GM04503 (cell line): ENCODE measurements at places on chromosomes 5 and 9.

GRCh38 chr5:73376618-73377170 is 71.9 kb downstream of the FOXD1 start:
- no peak for DNase-seq

- no peak for DNase-seq
Measured at GRCh38 chr9:94656200-94656599, 16.9 kb upstream of the FBP1 start.

GRCh38 chr9:71636143-71636839 is 132.0 kb downstream of the CEMIP2 start:
- no peak for DNase-seq

GRCh38 chr9:35000535-35001284 is 11.2 kb downstream of the DNAJB5 start:
- DNase-seq: peak; percentile 59

DNA sequence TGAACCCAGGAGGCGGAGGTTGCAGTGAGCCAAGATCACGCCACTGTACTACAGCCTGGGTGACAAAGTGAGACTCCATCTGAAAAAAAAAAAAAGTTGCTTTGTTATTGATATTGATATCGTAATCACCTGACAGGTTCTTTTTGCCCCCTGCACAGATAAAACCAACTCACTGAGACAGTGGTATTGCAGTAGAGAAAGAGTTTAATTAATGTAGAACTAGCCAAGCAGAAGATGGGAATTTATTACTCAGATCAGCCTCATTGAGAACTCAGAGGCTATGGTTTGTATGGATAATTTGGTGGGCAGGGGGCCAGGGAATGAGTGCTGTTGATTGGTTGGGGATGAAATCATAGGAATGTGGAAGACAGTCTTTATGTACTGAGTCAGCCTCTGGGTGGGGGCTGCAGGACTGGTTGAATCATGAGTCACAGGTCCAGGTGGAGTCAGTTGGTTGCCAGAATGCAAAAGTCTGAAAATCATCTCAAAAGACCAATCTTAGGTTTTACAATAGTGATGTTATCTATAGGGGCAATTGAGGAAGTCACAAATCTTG is 35.8 kb upstream of the MEGF10 start:
- DNase-seq: no peak

DNA sequence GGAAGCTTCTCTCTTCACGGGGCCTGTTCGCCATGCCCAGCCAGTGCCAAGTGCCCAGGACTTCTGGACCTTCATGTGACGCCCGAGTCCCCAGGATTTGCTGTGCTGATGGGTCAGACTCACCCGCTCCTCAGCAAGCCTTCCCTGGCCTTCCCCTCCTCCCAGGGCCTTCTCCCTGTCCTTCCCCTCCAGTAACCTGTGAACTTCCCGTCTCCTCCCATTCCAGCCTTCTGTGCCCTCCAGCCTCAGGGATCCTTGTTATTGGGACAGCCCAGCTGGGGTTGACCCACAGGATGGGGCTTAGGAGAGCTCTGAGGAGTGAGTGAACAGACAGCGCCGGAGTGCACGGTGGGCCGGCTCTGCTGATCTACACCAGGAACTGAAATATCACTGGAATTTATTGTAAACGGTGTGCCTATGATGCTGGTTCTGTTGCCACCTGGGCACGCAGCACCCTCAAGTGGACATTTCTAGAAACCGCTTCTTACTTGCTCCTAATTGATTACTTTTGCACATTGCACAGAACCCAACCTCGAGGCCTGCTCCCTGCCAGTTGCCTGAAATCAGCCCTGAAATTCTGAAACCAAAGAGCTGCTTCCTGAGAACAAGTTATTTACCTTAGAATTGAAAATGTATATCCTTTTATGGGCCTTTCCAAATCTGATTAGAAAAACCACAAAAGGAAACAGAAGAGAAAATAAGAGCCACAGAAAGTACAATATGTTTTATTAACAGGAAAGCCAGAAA is 1.5 kb downstream of the SPAAR start:
- DNase-seq: no peak

GRCh38 chr9:99193466-99193821 is 28.3 kb downstream of the ALG2 start:
- no peak for DNase-seq

DNA sequence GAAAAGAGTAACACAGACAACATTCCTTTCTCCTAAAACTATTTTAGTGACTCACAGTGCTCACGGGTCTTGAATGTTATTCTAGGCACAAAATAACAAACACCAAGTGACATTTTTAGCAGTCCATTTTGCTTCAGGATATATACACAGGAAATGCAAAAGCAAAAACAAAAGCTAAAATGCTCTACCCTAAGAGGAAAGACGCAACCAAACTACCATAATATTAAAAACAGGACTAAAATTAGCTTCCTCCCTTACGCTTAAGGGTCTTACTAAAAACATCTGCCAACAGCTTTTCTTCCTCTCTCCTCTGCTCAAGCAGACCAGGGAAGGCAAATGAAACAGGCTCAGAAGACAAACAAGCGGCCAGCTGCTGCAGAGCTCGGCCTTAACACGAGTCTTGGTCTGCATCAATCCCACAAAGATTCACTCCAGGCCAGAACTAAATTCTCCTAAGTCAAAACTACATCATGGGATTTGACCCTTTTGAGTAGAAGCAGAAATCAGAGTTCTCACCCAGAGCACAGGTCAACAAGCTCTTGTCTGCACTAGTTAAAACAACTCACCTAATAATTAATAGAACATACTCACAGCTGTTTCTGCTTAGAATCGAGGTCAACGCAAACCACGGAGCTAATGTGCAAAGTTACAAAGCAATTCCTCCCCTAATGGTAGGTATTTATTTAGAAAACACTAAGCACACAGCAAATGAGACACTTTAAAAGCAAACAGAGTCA is 62.3 kb downstream of the RAPGEF1 start:
- peak; percentile 53 for DNase-seq

DNA sequence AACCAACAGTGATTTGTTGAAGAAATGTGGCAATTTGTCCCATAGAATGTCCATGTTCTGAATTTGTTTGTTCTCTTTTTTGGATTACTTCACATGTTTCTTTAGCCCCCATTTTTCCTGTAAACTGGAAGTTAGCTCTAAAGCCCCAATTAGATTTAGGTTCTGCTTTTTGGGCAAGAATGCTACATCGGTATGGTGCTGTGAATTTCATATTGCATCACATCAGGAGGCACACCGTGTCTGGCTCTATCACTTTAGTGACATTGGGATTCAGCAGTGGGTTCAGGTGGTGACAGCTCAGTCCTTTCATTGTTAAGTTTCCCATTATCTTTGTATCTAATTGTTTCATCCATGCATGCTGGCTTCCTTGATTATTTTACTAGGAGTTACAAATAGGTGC is 27.9 kb downstream of the ADGRV1 start:
- DNase-seq: no peak

DNA sequence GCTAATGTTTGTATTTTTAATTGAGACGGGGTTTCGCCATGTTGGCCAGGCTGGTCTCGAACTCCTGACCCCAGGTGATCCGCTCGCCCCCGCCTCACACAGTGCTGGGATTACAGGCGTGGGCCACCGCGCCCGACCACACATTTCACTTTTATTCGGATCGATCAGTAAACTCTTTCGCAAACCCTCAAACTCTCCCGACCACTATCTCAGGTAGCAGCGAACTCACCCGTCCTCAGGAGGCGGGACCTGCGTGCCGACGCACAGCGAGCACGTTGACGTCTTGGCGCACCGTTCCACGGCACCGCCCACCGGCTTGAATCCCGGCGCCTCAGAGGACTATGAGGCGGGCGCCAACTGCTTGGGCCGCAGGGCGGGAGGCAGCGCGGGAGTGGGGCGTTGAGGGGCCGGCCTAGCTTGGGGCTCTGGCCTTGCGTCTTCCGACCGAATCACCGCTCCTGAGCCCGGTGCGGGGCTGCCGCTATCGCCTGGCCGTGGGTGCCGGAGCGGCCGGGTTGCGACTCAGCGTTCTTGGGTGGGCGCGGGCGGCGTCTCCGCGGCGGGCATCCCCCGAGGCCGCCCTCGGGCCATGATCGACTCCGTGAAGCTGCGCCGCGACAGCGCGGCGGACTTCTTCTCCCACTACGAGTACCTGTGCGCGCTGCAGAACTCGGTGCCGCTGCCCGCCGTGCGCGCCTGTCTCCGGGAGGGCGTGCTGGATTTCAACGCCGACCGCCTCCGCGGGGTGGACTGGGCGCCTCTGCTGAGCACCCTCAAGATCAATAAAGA is at the start of gene CEP78:
TSS of gene CEP78 (plus strand) at position 314 of the 789 bp plus-strand sequence. CDS start at position 590, 276 bp downstream.
- peak; percentile 50 for DNase-seq

DNA sequence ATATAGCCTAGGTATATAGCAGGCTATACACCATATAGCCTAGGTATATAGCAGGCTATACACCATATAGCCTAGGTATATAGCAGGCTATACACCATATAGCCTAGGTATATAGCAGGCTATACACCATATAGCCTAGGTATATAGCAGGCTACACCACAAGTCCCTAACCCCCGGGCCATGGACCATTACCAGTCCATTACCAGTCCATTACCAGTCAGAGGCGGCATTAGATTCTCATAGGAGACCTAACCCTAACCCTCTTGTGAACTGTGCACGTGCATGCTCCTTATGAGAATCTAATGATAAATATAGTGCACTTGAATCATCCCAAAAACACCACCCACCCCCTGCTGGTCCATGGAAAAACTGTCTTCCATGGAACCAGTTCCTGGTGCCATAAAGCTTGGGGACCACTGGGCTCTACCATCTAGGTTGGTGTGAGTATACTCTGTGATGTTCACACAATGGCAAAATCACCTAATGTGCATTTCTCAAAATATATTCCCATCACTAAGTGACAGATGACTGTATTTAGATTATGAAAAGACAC is 4.7 kb downstream of the PLIN2 start:
- DNase-seq: no peak

- DNase-seq: no peak
Measured at GRCh38 chr5:107997338-107997980, 326.7 kb upstream of the EFNA5 start.

- peak; percentile 12 for DNase-seq
Measured at GRCh38 chr9:82934949-82935348, 128.0 kb downstream of the RASEF start.

DNA sequence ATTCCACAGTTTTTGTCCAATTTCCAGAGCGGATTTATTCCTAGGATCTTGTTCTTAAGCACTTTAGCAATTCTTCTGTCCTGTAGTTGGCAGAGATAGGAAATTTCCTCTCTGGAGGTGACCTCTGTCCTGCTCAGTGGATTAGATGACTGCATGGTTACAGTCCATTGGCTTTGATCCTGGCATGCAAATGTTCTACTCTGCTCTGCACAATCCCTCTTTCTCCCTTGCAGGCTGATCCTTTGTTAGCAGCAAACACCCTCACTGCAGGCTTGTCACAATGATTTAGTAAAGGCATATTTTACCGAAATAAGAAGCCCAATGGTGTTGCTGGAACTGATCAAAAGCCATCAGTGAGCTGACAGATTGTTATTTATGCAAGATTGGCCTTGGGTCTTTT is 243.8 kb downstream of the COX7C start:
- DNase-seq: no peak

DNA sequence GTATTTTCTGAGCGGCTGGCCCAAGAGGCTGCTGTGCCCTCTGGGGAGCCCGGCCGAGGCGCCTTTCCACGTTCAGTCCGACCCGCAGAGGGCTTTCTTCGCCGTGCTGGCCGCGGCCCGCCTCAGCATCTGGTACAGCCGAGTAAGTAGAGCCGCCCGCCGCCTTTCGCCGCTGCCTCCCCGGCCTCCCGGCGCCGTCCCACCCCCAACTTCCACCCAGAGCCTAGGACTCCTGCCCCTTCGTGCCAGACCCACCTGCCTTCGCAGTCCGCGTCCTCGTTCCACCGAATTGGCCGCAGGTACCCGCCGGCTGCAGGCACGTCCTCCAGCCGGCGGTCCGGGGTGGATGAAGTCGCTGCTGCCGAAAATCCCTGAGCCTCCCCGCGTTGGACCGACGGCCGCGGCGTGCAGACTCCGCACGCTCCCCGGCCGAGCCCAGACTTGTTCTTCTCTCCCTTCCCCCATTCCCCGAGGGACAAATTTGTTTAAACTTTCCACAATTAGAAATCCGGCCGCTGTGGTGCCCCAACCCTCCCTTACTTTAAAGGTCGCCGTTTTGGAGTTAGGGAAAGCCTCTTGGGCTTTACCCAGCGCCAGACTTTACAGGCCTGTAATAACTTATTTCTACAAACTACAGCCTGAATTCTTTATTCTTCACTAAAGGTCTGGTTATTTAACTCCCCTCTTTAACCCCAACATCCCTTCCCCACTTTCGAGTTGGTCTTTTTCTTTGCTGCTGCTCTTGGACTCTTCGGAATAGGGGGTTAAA is 589 bp downstream of the RIC1 start:
- DNase-seq: no peak

GRCh38 chr5:157902449-157903116 is 43.6 kb upstream of the CLINT1 start:
- no peak for DNase-seq

GRCh38 chr5:95401626-95402025 is 10.5 kb downstream of the FAM81B start:
- DNase-seq: no peak

DNA sequence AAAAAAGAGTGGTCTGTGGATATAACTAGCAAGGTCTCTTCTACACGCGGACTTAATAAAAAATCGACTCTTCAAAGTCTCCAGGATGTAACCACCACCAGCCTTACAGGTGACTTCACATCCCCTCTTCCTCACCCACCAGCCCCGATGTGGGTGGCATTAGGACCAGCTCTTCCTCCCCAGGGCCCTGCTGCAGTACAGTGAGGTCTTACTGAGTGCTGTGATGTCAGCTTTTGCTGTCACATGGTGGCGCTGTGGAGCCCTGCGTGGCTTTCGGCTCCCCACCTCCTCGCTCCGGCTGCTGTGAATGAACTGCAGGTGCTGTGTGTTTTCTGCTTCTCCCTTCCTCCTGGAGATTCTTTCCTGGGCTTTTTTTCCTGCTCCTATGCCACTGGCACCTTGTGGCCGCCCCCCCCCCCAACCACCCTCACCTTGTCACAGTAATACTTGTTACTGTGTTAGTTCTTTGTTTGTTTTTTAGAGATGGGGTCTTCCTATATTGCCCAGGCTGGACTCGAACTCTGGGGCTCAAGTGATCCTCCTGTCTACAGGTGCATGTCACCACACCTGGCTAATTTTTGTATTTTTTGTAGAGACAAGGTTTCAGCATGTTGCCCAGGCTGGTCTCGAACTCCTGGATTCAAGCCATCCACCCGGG is 15.8 kb upstream of the RAPGEF1 start:
- DNase-seq: no peak

GRCh38 chr5:140875085-140876065 is at the start of gene PCDHA12:
PCDHA12 (plus strand) TSS chr5:140875308; CDS start chr5:140875473, 165 bp downstream.
- no peak for DNase-seq

- DNase-seq: no peak
Measured at GRCh38 chr5:169944922-169945680, 35.2 kb downstream of the INSYN2B start.
